ENCODE measurements at places on chromosomes 6 and 20.

DNA sequence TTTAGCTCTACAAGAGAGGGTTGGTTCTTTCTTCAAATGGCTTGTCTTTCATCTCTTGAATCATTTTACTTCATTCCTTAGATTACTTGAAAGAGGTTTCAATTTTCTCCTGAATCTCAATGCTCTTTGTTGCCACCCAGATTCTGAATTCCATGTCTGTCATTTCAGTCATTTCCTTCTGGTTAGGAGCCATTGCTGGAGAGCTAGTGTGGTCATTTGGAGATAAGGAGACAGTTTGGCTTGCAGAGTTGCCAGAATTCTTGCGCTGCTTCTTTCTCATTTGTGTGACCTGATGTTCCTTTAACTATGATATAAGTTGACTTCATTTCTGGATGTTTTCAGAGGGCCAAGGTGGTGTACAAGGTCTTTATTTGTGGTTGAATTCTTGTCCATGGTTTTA, 157.8 kb downstream of the SLC22A3 start:
- DNase-seq = peak; percentile 49

DNA sequence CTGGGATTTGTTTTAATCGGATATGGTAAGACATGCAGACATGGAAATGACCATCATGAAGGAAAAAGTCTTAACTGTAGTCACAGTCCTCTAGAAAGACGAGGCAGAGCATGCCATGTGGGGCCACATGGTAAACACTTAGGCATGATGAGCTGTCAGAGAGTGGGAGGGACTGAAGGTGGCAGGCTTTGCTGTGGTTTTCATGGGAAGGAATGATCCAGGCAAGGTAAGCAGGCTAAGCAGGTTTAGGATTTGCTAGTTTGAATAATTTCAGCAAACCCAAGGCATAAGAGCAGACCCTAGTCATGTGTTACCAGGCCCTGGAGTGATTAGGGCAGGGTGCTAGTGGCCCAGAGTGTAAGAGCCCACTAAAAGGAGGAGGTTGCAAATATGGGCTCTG, 47.2 kb upstream of the STMND1 start:
- DNase-seq = no peak

DNA sequence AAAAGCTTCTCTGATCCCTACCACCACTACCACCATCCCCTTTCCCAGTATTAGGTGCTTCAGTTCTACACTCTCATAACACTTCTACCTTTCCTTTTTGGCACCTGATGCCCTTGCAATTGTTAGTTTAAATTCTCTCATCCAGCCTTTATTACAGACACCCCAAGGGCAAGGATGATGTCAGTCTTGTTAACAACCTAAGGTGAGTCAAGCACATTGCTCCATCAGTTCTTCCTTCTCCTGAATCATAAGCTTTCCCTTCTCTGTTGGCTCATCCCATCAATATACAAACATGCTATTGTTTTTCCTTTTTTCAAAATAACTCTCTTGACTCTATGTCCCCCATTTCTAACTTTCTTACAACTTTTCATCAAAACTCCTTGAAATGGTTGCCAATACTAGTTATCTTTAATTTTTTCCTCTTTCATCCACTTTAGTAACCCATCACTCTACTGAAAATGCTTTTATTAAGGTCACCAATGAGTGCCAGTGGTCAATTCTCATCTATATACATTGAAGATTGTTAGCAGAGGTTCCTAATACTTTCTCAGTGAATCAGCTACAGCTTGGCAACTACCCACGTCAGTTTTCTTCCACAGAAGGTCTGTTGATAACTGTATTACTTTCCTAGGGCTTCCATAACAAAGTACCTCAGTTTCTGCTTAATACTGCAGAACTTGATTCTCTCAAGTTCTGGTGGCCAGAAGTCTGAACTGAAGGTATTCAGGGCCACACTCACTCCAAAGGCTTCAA, 97.1 kb upstream of the FLRT3 start:
- DNase-seq = peak; percentile 56

GRCh38 chr6:75802366-75802765, 53.3 kb downstream of the MYO6 start:
- peak; percentile 69 for DNase-seq

GRCh38 chr6:22765015-22765414, 195.6 kb downstream of the HDGFL1 start:
- peak; percentile 76 for DNase-seq

DNA sequence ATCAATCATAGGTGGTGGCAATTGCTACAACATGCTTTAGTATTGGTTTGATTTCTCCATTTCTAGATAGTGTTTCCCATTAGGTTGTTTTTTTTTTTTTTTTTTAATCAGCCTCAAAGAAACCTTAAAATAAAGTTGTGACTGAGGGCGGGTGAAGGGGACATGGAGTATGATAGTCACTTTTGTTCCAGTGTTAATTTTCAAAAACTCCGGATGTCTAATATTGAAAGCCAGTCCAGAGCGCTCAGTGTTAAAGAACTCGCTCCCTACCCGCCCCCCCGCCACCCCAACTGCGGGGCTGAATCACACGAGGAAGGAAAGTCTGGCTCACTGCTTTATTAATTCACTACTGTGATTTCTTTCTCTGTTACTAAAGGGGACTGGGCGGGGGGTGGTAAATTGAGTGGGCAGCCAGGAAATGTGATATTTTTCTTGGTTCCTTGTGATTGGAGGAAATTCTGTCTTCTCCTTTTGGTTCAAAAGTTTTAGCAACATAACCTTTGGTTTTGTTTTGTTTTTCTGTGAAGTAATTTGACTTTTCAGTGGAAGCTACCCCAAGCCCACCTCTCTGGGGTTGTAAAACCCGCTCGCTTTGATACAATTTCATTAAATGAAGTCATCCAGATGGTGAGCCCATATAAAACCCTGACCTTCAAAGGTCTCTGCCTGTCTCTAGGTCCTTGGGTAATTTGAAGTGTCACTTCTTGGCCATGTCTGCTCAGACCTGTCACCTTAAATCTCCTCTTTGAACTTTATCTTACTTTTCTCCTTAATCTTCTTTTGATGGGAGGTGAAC, 38.0 kb downstream of the TNFAIP3 start:
- peak; percentile 51 for DNase-seq

Data from fibroblast of lung (primary cell).